GM20000 (cell line): ENCODE measurements at places on chromosomes 2 and 18.
A peak's percentile ranks its signal among the peaks of the same experiment; 100 is the strongest.

DNA sequence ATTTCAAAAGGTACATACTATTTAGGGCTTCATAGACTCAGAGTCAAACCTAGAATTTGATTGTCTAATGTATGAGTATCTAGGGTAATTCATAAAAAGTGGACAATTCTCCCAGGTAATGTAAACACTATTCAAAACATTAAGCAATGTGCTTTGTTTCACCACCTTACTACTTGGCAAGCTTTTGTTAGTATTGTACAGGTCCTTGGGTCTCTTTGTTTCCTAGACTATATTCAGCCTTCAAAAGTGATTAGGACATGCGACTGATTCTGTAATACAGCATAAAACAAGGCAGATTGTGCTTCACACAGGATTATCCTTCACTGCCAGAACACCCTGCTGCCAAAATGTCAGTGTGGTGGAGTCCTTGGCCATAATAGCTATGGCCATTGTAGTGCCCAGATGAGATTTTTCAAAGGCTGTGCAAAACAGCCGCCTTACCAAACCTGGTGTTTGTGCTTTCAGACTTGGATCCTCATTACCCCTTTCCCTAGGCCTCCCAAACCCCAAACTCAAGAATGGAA, 90.1 kb upstream of the CAVIN2 start:
- DNase-seq = no peak

- DNase-seq = no peak
These were observed 47.1 kb downstream of the MREG start for GRCh38 chr2:215966274-215966673.

GRCh38 chr2:54757500-54757899, 34.0 kb downstream of the EML6 start:
- peak; percentile 34 for DNase-seq

GRCh38 chr2:2765839-2766495, 434.9 kb upstream of the MYT1L start:
- no peak for DNase-seq

GRCh38 chr2:235171550-235172031, 219.8 kb downstream of the SH3BP4 start:
- no peak for DNase-seq

GRCh38 chr2:1514391-1515072, 101.3 kb downstream of the TPO start:
- no peak for DNase-seq

- no peak for DNase-seq
These were observed 389.8 kb downstream of the GALNT13 start for GRCh38 chr2:154261473-154262027.

GRCh38 chr18:70194227-70194890, 11.1 kb downstream of the RTTN start:
- DNase-seq = peak; percentile 20

GRCh38 chr2:158990397-158991214, 22.2 kb downstream of the TANC1 start:
- DNase-seq = no peak

DNA sequence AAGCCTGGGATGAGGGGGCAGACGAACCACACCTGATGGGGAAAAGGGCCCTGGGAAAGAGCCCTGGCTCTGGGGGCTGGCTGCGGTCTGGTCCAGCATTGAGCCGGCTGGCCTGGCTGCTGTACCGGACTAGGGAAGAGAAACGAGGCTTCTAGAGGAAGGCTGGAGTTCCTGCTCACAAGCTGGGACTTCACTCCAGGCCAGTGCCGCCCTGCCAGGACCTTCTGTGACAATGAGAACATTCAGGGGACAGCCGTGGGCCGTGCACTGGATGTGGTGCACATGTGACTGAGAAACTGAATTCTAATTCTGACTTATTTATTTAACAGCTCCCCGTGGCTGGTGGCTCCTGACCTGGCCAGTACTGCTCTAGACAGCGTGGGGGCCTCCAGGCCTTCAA, 269.3 kb downstream of the HDAC4 start:
- DNase-seq = no peak
